Substantia nigra (tissue), 51 donors: ENCODE measurements at places on chromosomes 2 and 18.

GRCh38 chr18:55511277-55511676 is 76.7 kb downstream of the TCF4 start:
- no peak for DNase-seq

GRCh38 chr2:83112858-83113257 is 1346.2 kb downstream of the SUCLG1 start:
- no peak for DNase-seq

DNA sequence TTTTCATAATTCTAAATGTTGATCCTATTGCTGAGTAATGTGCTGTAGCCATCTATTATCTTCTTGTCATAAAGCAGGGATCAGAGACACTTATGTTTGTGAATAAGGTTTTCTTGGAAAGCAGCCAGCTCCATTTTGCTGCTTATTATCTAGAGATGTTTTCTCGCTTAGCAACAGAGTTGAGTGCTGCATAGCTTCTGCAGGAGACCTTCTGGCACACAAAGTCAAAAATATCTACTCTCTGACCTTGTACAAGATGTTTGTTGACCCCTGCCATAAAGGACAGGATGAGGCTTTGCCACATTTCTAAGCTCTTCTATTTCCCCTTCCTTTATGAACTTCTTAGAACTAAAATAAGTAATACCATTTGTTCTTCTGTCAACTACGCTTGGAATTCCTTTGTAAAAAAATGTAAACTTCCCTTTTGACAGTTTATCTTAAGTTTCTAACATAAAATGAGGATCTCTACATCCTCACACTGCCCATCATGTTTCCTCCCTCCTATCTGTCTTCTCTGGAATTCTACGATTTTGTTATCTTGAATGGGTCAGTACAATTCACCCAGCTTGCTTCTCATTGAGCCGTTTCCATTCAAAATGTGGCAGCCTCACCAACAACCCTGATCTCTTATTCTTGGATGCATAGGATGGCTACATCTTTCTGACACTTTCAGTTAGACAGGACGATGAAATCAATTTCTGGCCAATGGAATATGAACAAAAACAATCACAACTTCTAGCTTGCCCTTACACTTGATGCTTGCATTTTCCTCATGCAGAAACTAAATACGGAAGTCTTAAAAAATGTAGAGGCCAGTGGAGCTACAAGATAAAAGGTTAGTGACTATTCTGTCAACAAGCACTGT is 1377.0 kb downstream of the SUCLG1 start:
- DNase-seq: no peak

GRCh38 chr18:37244618-37245017 is 321.0 kb downstream of the CELF4 start:
- DNase-seq: no peak

DNA sequence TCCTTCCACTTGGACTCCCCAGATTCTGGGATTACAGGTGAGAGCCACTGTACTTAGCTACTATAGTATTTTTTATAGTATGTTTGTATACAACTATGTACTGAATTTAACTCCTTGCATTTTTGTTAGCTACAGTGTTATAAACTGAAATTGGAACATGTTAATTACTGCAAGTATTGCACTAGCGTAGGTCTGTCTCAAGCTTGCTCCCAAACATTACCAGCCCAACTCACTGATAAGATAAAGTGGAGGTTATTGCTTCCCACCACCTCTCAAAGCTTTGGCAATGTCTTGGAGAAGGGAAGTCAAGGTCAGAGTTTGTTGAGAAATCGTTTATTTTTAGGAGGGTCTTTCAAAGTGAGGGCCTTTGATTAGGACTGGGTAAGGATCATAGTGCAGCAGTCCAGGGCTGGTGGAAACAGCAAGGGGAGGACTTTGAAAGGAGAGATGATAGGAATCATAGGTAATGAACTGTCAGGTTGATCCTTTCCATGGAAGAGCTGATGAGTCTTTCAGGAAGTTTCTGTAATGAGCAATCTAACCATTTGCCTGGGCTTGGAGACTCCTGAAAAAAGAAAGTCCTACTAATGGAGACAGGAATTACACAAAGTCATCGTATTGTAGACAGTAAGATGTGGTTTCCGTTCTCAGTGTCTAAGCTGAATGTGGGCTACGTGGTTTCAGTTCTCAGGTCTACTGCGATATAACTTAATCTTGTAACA is 257.1 kb downstream of the MYO3B start:
- DNase-seq: no peak

GRCh38 chr2:134178138-134178877 is 75.6 kb upstream of the MGAT5 start:
- no peak for DNase-seq

DNA sequence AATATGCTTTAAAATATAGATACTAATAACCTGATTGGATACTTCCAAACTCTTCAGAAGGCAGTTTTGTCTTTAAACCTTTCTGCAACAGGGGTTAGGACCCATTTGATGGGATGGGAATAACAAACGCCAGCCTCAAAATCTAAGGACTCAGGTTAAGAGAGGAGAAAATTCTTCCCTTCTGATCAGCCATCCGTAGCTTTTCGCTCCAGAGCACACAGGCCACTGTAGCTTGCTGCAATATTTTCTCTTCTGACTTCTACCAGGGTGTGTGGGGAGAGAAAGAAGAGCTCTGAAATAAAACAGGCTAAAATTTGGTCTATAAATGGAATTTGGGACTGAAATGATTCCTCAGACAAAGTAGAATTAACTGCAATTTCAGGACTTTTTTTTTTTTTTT is 95.1 kb downstream of the ALPK2 start:
- DNase-seq: no peak

DNA sequence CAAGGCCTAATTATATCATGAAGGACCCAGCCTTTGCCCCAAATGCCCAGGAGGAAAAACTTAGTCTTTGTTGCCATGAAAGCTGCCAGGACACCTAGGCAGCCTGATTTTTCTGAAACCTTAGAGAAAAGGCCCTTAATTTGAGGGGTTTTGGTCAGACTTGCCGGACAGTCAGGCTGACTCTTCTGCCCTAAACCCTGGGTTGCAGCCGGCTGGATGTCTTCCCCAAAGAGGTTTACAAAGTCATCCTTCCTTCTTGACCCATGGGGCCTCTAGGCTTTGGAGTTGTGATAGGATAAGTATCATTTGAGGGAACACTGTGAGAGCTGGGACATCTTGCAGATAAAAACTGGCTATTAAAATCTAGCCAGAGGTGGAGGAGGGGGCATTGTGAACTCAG is 2.4 kb upstream of the HOXD1 start:
- no peak for DNase-seq
